ENCODE measurements at places on chromosomes 4 and X.
A peak's percentile ranks its signal among the peaks of the same experiment; 100 is the strongest.

DNA sequence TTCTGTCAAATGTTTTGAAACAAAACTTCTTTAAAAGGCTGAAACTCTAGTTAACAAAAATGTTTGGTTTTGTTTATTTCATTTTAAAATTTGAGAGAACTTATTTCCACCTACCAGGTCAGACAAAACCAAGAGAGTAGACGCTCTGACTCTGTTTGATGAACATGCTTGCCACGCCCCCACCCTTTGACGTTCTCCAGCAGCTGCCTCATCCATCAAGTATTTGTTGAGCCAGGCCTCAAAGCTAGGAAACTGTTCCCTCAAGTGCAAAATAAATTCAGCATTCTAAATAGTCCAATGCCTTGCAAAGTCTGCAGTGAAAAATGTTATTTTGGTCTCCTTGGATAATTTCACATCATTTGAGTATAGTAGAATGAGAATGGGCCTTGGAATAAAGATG, 121.6 kb downstream of the GUCY2F start:
- DNase-seq: no peak

DNA sequence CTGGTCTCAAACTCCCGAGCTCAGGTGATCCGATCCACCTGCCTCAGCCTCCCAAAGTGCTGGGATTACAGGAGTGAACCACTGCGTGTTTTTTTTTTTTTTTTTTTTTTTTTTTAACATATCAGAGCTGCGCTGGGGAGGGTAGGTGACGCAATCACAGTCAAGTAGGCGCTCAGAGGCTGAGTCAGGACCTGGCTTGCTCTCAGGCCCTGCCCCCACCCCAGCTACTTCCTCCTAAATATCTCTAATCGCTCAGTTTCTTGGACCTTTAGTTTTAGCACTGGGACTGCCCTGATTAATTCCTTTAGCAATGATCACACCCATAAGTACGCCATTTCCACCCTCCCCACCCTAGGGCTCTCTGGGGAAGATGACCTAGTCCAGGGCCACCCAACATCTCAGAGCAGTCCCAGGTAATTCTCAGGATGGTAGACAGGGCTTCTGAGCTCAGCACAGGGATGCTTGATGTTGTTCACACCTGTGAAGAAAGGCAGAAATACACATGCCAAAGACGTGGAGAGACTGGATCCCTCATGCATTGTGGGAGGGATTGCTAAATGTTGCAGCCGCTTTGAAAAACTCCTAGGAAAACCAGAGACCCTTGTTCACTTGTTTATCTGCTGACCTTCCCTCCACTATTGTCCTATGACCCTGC, 50.2 kb downstream of the DDX3X start:
- peak; percentile 42 for DNase-seq

GRCh38 chr4:101200561-101200960, 146.8 kb downstream of the PPP3CA start:
- DNase-seq: no peak

GRCh38 chr4:98260579-98261404, at the start of gene RAP1GDS1:
Gene RAP1GDS1 (plus strand): TSS chr4:98261384. CDS start chr4:98261566, 182 bp downstream.
- peak; percentile 82 for DNase-seq

- DNase-seq: peak; percentile 29
These were observed 32.6 kb downstream of the DOCK11 start for GRCh38 chrX:118528071-118528737.

DNA sequence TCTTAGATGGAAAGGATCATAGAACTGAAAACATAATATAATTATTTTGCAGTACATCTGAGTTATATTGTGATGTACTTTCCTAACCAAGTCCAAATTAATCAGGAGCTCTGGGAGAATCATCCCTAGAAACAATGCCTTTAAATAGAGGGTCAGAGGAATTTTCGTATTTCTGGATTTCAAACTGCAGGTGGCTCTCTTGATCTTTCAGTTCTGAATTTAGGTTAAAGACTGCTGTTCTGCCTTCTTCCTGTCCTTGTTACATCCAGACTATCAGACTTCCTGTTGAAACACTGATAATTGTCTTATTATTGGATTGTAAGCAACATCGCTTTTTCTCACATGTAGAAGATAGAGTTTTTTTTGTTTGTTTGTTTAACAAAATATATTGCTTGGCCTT, 142.7 kb downstream of the RPA4 start:
- DNase-seq: no peak

GRCh38 chr4:77072195-77072753, 3.5 kb downstream of the CCNI start:
- DNase-seq: peak; percentile 49

DNA sequence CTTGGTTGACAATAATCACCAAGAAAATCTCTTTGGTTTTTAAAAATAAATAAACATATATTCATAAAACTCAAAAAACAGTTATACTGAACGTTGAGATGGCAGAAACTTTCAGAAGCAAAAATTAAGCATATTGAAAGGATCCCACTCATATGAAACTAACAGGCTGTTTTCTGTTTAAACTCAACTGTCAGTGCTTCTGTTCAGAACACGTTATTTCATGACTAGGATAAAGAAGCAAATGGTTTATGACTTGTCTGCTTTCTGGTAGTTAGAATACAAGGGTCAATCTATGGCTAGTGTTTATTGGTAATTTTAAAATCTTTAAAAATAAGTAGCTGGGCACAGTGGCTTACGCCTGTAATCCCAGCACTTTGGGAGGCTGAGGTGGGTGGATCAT, 4.1 kb downstream of the GPR82 start:
- DNase-seq: no peak

DNA sequence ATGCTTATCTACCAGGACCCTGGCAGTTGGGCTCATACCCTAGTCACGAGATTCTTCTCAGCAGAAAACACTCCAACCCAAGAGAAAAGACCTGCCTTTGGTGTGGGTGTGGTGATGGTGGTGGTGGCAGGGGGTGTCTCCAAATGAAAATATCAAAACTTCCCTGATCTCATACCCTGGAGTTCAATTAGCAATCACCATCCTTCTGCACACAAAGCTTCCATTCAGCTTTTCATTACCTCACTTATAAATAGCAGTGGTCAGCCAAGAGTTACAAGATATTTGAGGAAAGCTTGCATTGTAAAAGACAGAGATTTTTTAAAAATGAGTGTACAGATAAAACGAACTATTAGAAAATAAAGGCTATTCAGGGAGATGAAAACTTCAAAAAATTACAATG, 580.8 kb upstream of the MAGEB2 start:
- no peak for DNase-seq

GRCh38 chr4:150065740-150066139, 12.5 kb upstream of the DCLK2 start:
- no peak for DNase-seq

DNA sequence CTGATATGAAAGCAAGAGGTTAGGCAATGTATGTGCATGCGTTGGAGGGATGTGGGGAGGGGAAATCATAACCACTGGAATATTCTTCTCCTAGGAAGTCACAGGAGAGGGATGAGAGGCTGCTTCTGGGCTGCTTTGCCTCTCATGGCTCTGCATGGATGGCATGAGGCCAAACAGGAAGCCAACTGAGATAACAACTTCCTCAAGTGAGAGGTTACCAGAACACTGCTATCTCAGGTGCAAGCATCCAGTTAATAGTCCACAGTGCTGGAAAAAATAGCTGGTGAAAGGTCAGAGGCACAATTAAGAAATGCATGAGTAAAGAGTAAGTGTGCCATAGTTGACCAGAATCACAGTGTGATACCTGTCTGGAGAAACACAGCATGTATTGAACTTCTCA, 113.3 kb downstream of the ELOVL6 start:
- no peak for DNase-seq

DNA sequence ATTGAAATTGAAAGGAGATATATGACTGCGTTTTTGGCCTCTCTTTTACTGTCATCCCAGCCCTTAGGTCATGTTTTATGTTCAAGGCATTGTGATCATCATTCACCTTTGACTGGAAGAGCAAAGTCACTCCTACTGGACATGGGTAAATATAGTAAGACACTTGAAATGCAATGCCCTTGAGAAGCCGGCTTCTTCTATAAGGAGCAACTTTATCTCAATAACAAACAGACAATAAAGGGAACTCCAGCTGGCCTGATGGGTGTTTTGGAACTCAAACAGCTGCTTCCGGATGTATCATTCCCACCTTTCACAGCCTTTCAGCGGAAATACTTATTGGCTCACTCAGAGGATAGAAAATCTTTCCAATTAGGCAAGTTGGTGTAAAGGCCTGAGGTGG, 65.1 kb upstream of the C4orf54 start:
- no peak for DNase-seq

DNA sequence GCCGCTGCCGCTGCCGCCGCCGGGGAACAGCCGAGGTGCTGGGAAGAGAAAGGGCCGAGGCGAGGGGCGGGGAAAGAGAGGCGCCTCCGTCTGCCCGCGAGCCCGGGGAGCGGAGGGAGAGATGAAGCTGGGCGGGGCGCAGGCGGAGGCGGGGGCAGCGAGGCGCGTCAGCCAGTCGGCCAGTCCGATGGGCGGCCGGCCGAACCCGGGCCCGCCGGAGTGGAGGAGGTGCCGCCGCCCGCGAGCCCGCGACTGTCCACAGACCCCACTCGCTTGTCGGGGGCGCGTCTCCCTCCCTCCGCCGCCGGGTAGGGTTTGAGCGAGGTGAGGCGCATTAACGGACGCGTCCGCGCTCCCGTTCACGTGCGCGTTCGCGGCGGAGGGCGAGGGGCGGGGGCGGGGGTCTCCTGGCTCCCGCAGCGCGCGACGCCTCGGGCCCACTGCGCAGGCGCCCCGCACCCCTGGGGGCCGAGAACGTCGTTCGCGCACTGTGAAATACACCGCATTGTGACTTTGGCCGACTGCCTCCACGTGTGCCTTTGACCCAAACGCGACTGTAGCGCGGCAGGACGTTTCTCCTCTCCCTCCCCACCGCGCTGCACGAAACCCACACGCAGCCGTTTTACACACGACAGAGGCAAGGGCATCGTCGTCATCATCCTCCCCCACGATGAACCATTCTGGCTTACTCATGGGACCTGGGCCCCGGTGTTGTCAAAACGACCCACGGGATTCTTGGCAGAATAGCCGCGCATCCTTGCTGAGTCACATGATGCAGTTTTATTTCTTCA, at the start of gene NUDT11:
TSS of gene NUDT11 (minus strand) at position 92 of the 791 bp plus-strand sequence. CDS start 148 bp downstream, outside the sequence.
- peak; percentile 1 for DNase-seq

GRCh38 chr4:184282251-184282713, 64.6 kb upstream of the ENPP6 start:
- DNase-seq: peak; percentile 29

- DNase-seq: no peak
These were observed 23.0 kb downstream of the GALNT7 start for GRCh38 chr4:173191623-173192041.

DNA sequence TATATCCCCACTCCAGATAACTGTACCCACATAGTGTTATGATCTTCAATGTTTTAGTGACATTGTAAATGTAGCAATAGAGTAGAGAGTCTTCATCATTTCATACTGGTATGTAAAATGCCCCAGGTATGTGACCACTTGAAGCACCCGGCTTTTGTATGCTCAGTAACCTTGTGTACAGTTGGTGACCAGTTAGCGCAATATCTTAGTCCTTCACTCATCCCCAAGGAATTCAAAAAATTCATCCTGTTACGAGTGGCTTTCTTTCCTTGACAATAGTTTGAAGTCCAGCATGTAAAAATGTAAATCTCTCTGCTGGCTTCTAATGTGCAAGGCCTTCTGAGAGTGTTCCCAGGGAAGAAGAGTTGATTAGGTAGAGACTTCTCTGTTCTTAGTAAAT, 145.6 kb downstream of the ARX start:
- DNase-seq: no peak

GRCh38 chr4:36394352-36394903, 113.0 kb downstream of the DTHD1 start:
- DNase-seq: peak; percentile 40

DNA sequence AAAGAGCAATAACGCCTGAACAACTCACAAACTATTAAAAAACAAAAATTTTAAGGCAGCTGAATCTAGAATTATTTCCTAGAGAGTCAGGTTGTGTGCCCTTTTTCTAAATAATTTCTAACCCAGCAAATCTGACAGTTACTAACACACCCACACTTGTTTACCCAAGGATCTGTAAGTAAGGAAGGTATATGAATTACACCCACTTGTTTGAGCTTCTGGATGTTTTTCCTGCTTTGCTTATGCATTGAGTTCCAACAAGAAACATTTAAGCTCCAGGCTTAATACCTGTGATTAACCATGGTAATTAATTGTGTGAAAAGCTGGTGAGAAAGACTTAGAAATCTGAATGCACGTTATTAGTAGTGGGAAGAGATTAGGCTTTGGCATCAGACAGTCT, 1.5 kb downstream of the NIPAL1 start:
- DNase-seq: no peak

- DNase-seq: no peak
These were observed 133.1 kb downstream of the CORIN start for GRCh38 chr4:47704693-47705325.

Data from T-helper 22 cell (primary cell).